ENCODE measurements at places on chromosomes 13 and 19.

- DNase-seq: no peak
Observed at GRCh38 chr19:3178377-3178972, at the start of gene S1PR4. Gene S1PR4, plus strand, starts transcription at chr19:3178769. Its CDS starts 24 bp downstream, at chr19:3178793.

- no peak for DNase-seq
Observed at GRCh38 chr19:23993440-23993839, 78.8 kb downstream of the ZNF726 start.

GRCh38 chr19:453606-454005 lies 7.2 kb downstream of the SHC2 start:
- DNase-seq: no peak

- DNase-seq: no peak
Observed at GRCh38 chr13:31179241-31179640, 17.5 kb upstream of the HSPH1 start.

DNA sequence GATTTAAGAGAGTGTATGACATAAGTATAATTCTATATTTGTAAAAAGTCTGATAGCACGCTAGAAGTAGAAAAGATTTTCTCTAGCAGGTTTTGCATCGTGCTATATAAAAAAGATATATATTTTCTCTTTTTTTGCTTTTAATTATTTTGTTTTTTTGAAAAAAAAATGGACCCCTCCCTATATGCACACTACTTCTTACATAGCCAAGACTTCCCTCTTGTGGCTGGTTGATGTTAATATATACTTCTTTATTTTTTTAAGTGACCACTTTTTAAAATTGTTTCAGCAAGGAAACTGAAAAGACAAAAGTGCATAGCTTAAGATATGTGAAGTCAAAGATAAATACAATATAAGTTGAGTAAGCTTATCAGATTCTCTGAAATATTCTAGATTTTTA lies 1202.8 kb downstream of the DIAPH3 start:
- no peak for DNase-seq

GRCh38 chr19:1211494-1212234 lies 6.1 kb downstream of the STK11 start:
- no peak for DNase-seq

DNA sequence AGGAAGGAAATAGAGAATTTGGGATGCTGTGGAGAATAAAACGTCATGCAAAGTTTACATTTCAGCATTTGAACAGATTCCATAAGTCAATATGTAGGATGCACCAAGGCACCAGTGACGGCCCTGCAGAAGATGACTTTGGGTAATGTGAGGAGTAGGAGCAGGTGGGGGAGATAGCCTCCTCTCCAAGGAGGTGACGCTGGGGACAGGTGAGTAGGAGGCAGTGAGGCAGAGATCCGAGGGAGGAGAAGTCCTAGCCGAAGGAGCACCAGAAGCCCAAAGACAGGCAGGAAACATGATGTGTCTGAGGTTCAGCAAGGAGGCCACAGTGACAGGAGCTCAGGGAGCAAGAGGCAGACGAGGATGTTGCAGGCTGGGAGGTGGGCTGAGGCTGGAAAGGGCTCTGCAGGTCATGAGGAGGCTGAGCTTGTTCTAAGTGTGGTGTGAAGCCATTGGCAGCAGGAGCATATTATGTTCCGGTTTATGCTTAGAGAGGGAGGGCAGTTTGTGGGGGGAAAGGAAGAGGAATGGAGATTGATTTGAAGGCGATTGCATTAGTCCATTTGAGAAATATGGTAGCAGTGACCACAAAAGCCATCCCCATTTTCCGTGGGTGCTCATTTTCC lies 55.7 kb upstream of the C1QTNF9 start:
- no peak for DNase-seq

DNA sequence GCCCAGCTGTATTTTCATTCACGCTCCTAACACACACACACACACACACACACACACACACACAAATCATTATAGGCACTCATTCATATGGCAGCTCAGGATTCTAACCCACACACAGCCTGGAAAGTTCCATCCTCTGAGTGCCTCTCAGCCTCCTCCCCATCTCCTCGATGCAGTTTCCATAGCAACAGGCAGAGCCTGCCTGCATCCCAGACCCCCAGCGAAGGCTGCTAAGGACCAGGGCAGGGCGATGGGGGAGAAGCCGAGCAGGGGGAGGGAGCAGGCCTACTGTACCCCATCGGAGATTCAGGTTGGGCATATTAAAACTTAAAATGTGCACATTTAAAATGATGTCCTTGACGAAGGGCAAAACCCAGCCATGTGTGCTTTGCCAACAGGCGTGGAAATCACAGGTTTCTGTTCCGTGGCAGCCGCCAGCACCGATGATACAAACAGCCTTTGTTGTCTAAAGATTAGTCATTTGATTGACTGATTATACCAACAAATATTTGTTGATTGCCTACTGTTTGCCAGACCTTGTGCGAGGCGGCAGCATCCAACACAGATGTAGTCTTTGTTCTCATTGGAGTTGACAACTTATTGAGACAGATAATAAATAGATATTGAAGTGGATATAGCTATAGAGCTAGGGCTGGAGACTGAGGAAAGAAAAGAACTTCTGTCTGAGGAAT lies 43.8 kb upstream of the USP29 start:
- no peak for DNase-seq

GRCh38 chr13:40318366-40318765 lies 348.1 kb downstream of the FOXO1 start:
- no peak for DNase-seq

DNA sequence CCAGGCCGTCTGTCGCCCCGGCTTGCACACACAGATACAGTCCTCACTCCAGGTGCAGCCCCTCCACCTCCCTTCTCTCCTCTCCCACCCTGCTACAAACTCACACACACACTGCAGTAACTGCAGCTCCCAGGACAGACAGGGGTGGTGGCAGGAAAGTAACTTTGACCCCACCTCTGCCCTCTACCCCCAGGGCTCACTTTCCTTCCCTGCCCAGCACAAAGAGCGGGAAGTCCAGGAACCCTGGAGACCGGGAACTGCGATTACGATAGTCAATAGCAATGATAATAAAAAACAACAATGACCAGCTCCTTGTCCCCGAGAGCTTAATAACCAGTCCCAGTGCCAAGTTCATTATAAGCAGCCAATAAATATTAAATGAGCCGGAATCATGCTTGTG lies at the start of gene CEACAM20:
Gene CEACAM20, minus strand, starts transcription at position 140 of the 400 bp plus-strand sequence. CDS start 166 bp downstream, outside the sequence.
- no peak for DNase-seq

GRCh38 chr19:42655748-42656147 lies 61.0 kb upstream of the CEACAM8 start:
- no peak for DNase-seq

DNA sequence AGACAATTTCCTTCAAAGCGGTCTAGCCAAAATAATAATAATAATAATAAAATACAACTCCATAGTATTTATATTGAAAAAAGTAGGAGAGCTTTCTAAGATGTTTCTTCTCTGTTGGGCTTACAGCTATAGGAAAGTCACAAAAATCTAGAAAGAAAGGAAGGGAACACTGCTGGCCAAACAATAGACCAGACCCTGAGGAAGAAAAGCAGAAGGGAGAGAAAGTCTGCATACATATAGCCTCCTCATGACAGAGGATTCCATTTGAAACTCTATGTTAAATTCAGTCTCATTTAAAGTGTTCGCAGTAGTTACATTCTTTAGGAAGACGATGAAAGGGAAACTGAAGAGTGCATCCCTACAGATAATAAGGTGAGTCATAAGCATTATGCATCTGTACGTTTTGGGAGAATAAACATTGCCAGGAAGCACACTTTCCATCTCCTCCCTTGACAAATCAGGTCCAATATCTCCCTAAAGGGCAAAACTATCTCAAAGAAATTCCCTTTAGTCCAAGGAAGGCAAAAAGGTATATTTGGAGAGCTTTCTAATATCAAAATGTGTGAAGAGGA lies 86.5 kb downstream of the PCDH9 start:
- DNase-seq: no peak

DNA sequence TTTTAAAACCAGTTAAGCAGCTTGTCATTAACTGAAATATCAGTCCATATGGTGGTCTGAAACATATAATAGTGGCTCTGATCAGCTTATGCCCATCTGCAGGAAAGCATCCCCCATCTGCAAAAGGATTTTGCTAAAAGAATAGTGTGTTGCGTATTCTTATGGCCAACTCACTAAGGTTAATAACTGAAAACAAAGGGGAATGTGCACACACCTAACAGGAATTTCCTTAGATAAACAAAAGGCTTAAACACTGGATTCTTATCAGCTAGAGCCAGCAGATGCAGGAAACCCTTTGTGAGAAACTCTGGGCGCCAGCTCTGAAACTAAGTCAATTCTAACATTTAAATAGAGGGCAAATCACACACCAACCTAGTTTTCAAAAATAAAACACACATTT lies 22.1 kb downstream of the VPS36 start:
- peak; percentile 81 for DNase-seq

DNA sequence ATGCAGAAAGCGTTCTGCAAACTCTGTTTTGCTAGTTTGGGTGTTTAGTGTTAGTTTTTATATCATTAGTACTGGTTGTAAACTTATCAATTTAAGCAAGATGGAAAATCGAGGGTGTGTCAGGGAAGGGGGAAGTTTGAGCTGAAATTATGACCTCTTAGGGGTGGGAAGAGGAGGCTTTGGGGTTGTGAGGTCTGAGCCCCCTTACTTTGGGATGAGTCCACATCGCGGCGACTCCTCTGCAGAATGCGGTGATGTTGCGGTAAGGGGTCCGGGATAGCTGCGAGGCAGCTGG lies 743 bp upstream of the NDUFS7 start:
- DNase-seq: no peak

GRCh38 chr13:110965038-110965754 lies 50.3 kb upstream of the ANKRD10 start:
- peak; percentile 94 for DNase-seq

DNA sequence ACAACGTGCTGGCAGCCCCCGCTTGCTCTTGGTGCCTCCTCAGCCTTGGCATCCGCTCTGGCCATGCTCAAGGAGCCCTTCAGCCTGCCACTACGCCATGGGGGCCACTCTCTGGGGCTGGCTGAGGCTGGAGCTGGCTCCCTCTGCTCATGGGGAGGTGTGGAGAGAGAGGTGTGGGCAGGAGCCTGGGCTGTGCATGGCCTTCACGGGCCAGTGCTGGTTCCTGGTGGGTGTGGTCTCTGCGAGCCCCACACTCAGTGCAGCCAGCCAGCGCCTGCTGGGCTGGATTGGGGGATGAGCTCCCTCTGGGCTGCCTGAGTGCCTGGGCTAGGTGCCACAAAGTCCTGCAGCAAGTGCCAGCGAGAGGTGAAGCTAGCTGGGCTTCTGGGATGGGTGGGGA lies 1289.1 kb downstream of the OLFM4 start:
- no peak for DNase-seq

GRCh38 chr13:80058626-80059025 lies 282.3 kb downstream of the SPRY2 start:
- DNase-seq: no peak

GRCh38 chr13:27194895-27195764 lies 23.5 kb upstream of the USP12 start:
- peak; percentile 96 for DNase-seq

- DNase-seq: no peak
Observed at GRCh38 chr13:101382086-101382485, 34.2 kb downstream of the NALCN start.

GRCh38 chr13:33110713-33111413 lies 94.6 kb downstream of the KL start:
- no peak for DNase-seq
